ENCODE measurements at places on chromosomes 5 and 9. TPM values are rescaled to one million over a fixed set of nuclear protein-coding genes. Genes with fewer than 3 reads are reported as not detected.

CAVIN4 gene
- 6.8 TPM for total RNA-seq

TMEM215 gene
- 0.33 TPM for total RNA-seq

MYMK gene
- not detected for total RNA-seq

NR5A1 gene
- 0.37 TPM for total RNA-seq

CDC25C gene
- total RNA-seq, result 19.9 TPM

CEL gene
- total RNA-seq, result 4.0 TPM

PCDHGB6 gene
- 6.0 TPM for total RNA-seq

SLC4A9 gene
- not detected for total RNA-seq

CDX1 gene
- total RNA-seq, result 0.22 TPM

PCDHB14 gene
- total RNA-seq, result 1.5 TPM

PAIP1 gene
- total RNA-seq, result 87.9 TPM

SPINK9 gene
- total RNA-seq, result not detected

- peak; percentile 87 for DNase-seq
These were observed 7.7 kb upstream of the SKP1 start for GRCh38 chr5:134184155-134185135.

DNA sequence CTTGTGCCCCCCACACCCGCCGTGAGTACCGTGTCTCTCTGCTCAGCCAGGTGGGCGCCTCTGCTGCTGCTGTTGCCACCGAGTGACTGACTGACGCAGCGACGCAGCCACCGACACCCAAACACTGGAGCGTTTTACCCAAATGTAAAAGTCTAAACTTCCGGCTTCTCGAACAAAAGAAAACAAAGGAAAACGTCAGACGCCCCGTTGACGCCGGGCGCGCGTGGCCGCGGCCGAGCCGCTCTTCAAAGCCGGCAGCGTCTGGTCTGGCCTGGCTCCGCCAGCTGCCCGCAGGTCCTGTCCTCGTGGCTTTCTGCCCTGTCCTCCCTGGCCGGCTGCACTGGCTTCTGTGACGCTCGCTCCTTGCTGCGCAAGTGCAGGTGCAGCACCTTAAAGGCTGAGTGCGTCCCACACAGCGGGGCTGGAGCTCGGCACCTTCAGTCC lies 41.4 kb upstream of the CLPTM1L start:
- DNase-seq, result peak; percentile 69

GRCh38 chr9:136820971-136821825 lies 13.4 kb downstream of the RABL6 start:
- no peak for DNase-seq

DNA sequence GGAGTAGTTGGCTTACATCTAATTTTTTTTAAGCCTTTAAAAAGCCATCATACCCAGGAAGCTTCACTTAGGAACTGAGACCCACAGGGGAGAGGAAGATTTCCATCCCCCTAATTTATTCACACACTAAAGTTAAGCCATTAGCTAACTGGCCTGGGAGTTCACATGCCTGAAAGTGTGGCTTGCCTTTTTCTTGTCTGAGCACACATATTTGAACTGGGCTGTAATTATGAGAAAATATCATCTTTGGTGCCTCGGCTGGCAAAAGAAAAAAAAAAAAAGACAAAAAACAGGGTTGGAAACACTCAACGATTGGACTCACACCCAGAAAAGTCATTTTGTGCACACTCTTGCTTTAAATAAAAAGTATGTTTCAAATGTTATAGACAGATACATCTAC lies 847.3 kb downstream of the MAT2B start:
- no peak for DNase-seq

DNA sequence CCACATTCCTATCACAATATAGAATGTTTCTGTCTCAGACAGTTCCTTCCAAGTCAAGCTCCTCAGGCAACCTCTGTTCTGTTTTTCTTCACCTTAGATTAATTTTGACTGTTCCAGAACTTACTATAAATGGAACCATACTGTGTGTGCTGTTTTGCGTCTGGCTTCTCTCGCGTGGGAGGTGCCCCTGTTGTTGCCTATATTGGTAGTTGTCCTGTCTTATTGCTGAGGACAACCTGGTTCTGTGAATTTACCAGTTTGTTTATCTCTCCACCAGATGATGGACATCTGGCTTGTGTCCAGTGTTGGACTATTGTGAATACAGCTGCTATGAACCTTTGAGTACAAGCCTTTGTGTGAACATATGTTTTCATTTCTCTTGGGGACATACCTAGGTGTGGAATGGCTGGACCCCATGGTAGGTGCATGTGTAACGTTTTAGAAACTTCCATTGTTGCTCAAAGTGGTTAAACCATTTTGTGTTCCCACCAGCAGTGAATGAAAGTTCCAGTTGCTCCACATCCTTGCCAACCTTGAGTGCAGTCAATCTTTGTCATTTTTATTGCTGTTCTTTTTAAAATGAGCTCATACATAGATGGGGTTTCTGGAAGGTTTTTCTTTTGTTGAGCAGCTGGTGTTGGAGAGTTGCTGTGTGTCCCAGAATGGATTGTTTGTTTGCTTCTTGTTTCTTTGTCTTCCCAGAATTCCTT lies 18.1 kb downstream of the HMCN2 start:
- no peak for DNase-seq

DNA sequence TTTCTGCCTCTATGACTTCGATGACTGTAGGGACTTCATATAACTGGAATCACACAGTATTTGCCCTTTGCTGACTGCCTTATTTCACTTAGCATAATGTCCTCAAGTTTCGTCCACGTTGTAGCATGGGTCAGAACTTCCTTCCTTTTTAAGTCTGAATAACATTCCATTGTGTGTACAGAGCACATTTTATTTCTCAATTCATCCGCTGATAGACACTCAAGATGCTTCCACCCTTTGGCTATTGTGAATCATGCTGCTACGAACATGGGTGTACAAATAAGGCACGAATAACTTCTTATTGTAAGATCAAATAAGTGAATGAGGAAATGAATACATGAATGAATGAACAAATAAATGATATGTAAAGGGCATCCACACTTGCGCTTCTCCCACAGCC lies 13.0 kb downstream of the BARX1 start:
- DNase-seq, result no peak

DNA sequence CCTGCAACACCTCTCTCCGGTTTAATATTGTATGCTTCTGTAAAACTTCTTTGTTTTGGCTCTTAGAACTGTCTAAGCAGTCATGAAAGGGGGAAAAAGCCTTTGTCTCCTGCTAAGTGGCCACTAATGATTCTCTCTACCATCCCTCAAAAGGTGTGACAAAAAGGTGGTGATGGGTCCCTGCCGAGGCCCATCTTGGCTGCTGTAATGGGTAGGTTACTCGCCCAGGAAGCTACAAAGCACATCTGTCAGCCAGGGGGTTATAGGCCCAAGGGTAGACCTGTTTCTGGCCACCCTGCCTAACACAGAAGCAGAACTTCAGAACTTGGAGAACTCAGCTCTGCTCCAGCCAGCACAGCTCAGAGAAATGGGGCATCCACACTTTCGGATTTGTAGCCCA lies 1.6 kb downstream of the FAM219A start:
- DNase-seq, result no peak

DNA sequence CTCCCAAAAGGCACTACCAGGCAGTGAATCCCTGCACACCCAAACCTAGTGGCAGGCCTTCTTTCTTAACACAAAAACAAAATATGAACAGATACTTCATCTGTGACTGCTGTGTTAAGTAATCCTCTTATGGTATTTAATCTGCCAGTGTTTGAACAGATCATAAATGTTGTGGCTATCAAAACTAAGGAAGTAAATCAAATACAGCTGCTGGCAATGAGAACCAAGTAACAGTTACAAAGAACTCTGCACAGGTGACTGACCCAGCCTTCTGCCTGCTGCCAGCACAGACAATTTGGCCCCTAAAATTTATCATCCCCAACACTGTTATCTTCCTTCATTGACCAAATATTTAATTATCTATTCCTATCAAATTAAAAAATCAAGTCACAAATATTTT lies 78.0 kb downstream of the GNAQ start:
- DNase-seq, result no peak

DNA sequence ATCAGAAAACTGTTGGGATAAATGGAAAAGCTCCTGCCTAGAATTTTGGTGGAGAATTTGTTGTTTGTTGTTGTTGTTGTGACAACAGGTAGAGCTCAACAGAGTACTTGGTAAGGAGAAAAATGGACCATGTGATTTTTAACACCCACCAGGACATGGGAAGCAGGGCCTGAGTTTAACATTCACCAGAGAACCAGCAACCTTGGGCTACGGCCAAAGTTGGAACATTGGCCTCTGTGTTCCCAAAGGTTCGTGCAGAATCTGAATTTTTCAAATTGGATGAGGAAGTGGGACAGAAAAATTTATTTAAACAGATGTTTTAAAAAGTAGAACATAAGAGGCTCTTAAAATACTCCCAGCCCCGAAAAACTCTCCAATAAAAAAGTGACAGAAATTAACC lies 127.0 kb downstream of the GNA14 start:
- DNase-seq, result no peak

DNA sequence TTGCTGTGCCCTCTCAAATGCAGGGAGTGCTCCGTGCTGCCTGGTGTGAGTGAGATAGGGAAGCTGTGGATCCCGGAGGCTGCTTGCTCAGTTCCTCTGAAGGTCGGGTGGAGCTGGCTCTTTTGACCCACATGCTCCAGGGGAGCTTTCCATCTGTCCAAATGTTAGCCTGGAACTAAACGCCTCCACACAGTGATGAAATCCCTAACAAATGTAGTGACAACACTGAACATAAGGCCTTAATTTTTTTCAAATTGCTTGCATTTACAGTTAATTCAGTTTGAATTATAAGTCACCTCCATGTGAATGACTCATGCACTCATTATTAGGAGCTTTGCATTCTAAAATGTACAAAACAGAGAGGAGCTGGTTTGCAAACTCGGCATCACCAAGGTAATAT lies 27.0 kb downstream of the PRDM6 start:
- no peak for DNase-seq

GRCh38 chr5:179774442-179774841 lies 19.3 kb upstream of the LTC4S start:
- no peak for DNase-seq

DNA sequence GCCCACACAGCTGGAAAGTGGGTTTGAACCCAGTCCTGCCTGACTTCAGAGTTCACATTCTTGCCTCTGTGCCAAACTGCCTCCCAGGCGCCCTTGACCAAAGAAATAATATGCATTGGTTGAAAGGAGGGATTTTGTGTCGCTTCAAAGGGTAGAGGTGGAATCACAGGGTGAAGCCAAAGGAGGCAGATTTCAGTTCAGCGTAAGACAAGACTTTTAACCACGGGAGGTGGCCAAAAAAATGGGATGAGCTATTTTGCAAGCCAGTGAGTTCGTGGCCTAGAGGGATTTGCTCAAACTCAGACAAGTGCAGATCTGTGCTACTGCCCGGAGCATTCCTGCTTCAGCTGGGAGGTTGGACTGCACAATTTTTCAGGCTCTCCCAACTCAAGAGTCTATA lies 57.6 kb upstream of the RANBP3L start:
- DNase-seq, result no peak

DNA sequence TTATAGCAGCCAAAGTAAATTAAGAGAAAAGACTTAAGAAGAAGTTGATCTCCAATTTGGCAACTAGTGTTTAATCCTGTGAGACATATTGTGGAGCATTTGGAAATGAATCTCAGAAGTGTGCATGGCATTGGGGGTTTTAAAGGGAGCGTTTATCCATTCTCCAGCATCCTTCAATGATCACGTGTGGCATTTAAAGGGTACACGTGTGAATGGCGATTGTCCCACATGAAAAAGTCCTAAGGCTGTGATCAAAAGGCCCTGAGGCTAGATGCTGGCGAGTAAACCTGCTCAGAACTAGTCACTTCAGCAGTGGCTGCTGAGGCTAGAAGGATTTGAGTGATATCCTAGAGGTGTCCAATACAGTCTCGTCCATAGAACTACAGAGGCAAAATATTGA lies 315.6 kb upstream of the CDH9 start:
- DNase-seq, result no peak

DNA sequence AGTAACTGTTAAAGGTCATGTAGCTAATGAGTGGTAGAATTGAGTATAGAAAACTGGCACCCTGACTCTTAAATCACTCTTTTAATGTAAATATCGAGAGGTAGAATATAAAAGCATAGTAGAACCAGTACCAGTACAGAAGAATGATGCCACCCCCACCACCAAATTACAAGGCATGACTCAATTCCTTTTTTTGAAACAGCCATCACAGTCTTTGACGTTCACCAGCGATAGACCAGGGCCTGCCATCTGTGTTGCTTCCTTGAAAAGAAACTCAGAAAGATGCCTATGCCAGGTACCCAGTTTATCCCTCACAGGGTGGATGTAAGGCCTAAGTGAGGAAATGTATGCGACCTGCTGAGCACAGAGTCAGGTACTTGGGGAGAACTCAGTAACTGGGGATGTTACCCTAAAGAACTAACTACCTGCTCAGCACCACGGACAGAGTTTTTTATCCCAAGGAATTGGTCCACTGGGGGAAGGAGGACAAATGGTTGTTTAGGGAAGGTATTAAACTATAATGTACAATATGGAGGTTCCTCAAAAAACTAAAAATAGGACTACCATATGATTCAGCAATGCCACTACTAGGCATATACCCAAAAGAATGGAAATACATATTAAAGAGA lies 116.5 kb downstream of the BRINP1 start:
- DNase-seq, result no peak

GRCh38 chr9:98908897-98909634 lies 34.6 kb upstream of the COL15A1 start:
- DNase-seq, result no peak

- peak; percentile 30 for DNase-seq
These were observed 9.6 kb downstream of the FBXO38 start for GRCh38 chr5:148393390-148393741.

DNA sequence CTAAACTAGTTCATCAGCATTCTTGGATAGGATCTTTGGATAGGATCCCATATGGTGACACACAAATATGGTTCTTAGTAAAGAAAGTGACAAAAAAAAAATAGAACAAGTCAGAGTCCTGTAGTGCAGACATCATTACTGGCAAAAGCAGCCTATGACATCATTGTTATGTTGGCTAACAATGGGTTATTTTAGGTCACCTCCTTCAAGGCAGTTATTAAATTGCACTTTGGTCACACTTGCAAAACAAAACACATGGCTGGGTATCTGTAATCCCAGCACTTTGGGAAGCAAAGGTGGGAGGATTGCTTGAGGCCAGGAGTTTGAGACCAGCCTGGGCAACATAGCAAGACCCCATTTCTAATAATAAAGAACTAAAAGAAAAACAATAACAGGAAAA lies 185.9 kb downstream of the KIAA0825 start:
- no peak for DNase-seq

GRCh38 chr5:61311056-61311610 lies 20.9 kb upstream of the ZSWIM6 start:
- DNase-seq, result peak; percentile 42

- no peak for DNase-seq
These were observed 236.9 kb downstream of the NSG2 start for GRCh38 chr5:174282391-174282790.

DNA sequence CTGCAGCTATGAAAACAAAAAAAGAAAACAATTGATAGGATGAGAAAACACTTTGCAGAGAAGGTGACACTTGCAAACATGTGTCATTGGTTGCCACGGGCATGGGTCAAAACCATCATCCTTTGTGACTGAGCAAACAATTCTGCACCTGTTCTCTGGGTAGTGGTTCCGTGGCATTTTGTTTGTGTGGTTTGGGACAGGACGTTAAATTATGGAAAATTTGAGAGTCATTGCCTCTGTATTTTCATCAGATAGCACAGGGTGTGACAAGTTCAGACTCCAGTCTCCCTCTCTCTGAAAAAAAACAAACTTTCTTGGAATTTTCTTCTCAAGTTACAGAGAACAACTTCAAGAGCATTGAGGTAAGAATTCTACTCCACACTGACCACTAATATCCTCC lies 113.4 kb upstream of the HMHB1 start:
- DNase-seq, result no peak

- no peak for DNase-seq
These were observed 59.5 kb downstream of the PIK3R1 start for GRCh38 chr5:68274847-68275651.

Measured in H9 (cell line).